Epithelial cell of esophagus (primary cell): ENCODE measurements at places on chromosomes 5 and 9.

GRCh38 chr5:12652201-12652600 is 748.0 kb upstream of the CTNND2 start:
- no peak for DNase-seq

GRCh38 chr9:104775574-104775936 is 11.6 kb downstream of the NIPSNAP3B start:
- DNase-seq: no peak

GRCh38 chr9:91907484-91908292 is 42.3 kb downstream of the ROR2 start:
- no peak for DNase-seq

DNA sequence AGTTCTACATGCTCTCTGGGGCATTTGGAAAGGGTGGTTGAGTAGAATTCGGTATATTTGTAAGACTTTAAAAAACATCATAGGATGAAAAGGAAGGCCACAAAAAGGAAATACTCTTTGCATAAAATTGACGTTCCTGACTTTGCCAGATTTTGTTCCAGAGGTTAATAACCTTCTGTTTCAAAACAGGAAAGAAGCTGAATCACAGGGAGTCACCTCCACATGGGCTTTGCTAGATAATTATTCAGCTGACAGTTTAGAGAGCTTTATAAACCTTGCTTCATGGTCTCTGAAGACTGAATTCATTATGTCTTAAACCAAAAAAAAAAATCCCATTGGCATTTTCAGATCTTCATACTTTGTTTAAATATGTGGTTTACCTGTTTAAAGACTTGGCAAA is 203.7 kb downstream of the SEMA6A start:
- DNase-seq: peak; percentile 64

DNA sequence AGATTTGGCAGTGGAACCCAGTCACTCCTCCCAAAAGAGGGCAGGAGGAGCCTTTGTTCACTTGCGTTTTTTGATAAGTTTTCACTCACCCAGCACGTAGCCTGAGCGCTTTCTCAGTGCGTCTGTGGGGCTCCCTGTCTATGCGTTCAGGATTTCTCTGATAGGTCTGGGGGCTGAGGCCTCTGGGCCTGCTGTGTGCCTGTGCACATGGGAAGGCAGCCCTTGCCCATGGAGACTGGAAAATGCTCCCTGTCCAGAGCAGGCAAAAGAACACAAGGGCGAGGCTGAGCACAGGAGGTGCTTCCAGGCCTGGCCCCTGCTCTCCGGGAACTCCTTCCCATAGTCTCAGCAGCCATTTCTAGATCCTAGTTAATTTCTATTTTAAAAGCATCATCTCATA is 249.9 kb downstream of the FSTL4 start:
- no peak for DNase-seq

GRCh38 chr9:122109035-122109813 is 16.1 kb upstream of the TTLL11 start:
- DNase-seq: no peak

DNA sequence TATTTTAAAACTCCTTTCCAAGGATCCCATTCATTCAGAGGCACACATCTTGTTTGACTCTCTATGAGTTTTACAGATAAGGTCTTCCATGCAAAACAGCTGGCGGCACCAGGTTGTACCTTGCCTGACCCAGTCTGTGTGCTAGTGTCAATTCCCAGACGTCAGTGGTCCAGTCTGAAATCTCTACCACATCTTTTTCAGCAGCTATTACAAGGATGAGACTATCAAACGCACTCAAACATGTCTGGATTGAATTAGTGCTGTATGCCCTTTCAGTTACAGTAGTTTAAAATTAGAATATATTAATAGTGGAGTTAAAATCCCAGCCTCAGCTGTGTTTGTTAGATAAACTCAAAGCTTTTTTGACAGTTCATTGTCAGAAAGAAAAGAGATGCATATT is 11.7 kb downstream of the CDC14B start:
- DNase-seq: no peak

DNA sequence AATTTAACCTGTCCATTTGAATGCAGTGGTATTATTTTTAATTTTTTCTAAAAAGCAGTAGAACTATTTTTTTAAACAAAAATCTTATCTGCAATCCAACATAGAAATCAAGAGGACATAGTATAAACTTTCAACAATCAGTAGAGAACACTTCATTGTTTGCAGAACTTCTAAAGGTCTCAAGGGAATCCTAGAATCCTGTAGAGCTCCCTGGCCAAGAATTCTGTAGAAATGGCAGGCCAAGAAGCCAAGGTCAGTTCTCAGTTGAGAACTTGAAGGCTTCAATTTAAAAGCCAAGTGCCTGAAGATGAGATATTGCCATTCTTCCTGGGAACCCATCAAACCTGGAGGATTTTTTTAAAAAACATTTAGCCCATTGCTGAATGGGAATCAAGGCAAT is 199.2 kb upstream of the KLF4 start:
- DNase-seq: no peak

DNA sequence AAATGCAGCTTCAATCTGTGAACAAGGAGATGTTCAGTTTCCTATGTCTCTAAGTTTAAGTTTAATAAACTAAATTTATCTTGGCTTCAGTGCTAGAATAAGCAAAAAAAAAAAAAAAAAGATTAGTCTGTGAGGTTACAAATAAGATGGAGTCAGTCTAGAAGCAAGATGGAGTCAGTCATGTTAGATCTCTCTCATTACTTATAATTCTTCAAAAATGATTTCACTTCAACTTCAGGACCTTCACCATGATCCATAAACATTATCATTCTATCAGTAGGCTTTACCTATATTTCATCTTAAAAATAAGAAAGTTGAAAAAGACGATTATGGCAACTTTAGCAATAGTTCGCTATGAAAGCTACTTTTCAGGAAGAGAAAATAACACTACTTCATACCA is 30.2 kb upstream of the TMC1 start:
- no peak for DNase-seq

GRCh38 chr5:146626936-146627335 is 110.9 kb upstream of the GPR151 start:
- no peak for DNase-seq

GRCh38 chr9:114987116-114987515 is 56.7 kb upstream of the TNFSF8 start:
- DNase-seq: no peak

DNA sequence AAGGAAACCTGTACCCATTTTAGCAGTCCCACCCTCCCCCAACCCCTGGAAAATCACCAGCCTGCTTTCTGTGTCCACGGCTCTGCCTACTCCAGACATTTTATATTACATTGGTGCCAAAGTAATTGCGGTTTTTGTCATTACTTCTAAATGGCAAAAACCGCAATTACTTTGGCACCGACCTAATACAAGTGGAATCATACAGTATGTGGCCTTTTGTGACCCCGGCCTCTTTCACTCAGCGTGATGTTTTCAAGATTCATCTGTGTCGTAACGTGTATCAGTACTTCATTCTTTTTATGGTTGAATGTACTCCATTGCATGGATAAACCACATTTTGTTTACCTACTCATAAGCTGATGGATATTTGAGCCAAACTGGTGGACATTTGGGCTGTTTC is 9.7 kb upstream of the ORM1 start:
- no peak for DNase-seq

- DNase-seq: peak; percentile 21
Measured at GRCh38 chr9:136119061-136119882, 597 bp upstream of the TMEM250 start.

DNA sequence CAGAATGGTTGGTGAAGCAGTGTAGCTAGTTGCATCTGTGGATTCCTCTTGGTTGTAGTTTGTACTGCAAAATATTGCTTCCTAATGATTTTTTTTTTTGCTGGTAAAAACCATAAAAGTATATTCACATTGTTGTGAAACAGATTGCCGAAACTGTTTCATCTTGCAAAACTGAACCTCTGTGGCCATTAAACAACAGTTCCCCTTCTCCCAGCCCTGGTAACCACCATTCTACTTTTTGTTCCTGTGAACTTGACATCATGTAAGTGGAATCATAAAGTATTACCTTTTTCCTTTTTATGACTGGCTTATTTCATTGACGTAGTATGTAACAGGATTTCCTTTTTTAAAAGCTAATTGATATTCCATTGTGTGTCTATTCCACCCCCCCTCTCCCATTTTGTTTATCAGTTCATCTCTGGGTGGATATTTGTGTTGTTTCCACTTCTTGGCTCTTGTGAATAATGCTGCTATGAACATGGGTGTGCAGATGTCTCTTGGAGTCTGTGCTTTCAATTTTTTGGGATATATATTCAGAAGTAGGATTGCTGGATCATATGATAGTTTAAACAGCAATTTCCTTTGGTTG is 11.8 kb downstream of the SUB1 start:
- DNase-seq: no peak

GRCh38 chr9:114777821-114778609 is 27.8 kb downstream of the TNFSF15 start:
- DNase-seq: no peak
